ENCODE measurements at places on chromosomes 7 and 10. TPM values are rescaled to one million over a fixed set of nuclear protein-coding genes. Genes with fewer than 3 reads are reported as not detected.

- no peak for DNase-seq
Observed at GRCh38 chr7:50358041-50358705, 53.7 kb downstream of the IKZF1 start.

DNA sequence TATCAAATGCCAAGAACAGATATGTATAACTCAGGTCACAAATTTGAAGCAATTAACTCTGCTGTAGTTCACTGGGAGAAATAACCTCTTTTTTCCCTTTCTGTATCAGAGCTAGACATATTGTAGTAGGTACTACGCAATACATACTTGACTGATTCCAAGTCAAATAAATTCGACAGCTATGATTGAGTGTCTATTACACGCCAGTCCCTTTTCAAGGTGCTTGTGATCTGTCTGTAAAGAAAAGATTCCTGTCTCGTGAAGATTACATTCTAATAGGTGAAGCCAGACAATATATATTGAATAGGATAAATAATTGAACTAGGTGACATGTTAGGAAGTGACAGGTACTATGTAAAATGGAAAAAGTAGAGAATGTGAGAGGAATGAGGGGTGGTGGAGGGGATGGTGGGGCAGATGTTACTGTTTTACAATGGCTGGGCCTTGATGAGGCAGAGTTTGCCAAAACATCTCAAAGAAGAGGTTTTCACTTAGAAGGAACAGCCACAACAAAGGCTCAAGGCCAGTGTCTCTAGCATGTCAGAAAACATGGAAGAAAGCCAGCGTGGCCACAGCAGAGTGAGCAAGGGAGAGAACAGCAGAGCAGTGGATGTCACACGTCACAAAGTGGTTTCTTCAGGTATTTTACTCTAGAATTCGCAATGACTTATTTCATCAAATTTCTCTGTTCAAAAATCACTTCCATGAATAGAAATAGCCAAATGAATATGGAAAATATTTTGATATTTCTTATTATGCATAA is 282.6 kb upstream of the CACNA2D1 start:
- DNase-seq: no peak

GRCh38 chr10:104035194-104036068 is 50.2 kb downstream of the COL17A1 start:
- no peak for DNase-seq

DNA sequence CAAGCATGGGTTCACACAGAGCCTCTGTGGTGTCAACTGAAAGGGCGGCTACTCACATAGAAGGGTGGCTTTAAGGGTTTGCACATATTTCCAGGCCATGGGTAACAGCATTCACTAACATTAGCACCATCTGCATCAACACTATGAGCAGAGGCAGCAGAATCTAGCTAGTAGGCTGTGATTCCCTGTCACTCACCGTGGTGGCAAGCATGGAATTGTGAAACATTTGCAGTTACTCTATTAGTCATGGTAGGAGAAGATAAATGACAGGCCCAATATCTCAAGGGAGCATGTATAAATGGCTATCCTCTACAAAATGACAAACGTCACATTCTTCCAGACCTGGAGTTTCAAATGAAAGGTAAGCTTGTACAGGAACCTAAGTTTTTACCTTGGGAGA is 32.2 kb upstream of the CUBN start:
- DNase-seq: no peak

DNA sequence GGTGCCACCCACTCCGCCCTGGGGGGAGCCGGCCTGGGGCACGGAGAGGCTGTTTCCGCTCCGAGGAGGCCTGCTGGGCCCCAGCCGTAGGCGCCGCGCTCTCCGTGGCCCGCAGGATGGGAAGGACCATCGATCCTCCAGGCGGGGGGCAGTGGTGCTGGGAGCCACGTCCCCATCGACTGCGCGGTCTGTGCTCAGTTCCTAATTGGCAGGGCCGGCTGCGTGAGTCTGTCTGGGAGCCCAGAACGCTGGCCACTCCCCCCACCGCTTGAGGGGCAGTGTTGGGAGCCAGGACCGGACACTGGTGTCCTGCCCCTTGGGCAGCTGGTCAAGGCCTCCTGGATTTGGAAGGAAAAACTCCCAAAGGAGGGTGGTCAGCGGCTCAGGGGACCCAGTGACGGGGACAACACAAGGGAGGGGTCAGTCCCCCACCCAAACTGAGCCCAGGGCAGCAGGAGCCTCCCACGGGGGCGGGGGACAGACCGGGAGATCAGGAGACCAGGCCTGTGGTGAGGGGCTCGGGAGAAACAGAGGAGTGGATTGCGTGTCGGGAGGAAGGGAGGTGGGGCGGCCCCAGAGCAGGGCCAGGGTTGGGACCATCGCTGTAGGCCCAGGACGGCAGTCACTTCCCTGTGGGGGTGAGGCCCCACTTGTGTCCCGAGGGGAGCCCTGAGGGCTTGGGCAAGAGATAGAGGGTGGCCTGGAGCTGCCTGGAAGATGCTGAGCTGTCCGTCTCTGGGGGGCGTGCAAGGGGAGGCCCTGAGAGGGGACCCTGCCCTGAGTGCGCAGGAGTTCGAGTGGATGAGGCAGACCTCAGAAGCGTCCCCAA is 89.0 kb downstream of the UNCX start:
- DNase-seq: no peak

- DNase-seq: no peak
Observed at GRCh38 chr10:127548022-127548421, 1.1 kb upstream of the NPS start.

DNA sequence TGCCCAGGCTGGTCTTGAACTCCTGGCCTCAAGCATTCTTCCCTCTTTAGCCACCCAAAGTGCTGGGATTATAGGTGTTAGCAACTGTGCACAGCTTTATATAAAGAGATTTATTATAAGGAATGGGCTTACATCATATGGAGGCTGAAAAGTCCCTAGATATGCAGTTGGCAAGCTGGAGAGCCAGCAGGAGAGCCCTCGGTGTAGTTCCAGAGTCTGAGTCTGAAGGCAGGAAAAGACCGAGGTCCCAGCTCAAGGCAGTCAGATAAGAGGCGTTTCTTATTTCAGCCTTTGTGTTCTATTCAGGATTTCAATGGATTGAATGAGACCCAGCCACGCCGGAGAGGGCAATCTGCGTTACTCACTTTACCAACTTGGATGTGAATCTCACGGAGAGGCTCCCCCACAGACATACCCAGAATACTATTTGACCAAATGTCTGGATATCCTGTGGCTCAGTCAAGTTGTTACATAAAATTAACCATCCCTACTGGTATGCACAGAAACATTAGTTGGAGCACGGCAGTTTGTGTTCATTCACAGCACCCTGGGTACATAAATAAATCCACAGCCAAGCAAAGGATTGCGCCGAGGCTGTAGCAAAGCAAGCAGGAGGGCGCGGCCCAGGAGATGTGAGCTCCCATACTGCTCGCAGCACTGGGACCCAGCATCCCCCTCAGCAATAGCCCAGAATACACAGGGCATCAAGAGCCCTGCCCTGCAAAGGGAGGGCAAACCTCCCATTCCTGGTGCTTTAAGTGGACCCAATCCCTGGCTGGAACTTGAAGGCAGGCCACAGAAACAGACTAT is 158.4 kb upstream of the ZNF32 start:
- no peak for DNase-seq

- DNase-seq: no peak
Observed at GRCh38 chr10:1933215-1933614, 195.9 kb upstream of the ADARB2 start.

GRCh38 chr7:124322561-124322960 is 289.7 kb upstream of the TMEM229A start:
- DNase-seq: no peak

Gene NUTM2B
- total RNA-seq: 1.4 TPM

DNA sequence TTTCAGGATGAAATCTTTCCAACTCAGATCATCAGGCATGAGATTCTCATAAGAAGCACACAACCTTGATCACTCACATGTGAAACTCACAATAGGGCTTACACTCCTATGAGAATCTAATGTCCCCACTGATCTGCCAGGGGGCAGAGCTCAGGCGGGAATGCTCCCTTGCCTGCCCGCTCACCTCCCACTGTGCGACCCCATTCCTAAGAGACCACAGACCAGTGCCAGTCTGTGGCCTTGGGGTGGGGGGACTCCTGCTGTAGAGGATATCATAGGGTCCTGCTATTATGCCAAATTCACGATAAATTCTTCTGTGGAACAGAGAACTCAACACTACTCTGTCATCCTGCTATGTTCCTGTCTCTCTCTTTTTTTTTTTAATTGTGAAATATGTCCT is 5.2 kb upstream of the RASGEF1A start:
- no peak for DNase-seq

DNA sequence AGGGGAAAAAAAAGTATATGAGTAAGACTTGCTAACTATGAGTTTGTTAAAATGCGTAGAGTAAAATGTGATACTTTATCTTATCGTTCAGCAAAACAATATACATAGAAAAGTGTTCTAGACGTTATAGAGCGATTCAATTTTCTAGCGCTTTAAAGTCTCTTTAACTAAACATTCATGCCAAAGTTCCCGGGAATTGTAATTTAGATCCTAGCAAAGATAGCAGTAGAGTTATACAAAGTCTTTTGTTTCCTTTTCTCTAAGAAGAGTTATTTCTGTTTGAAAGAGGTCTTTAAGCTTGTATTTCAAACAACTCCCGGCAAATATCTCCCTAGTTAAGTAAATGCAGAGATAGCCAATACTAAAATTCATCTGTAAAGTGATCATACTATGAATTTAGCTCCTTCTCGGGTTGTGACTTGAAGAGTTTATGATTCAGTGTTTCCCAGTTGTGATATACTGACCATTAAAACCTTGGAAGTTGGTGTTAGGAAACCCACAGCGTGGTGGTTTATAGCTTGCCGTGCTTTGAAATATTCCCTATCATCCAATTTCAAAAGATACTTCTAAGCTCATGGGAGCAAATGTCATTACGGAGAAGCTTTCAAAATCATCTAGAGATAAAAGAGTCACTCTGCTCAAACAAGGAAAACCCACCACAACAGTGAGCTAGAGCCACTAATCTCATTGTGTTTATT is 171.7 kb downstream of the CSTF2T start:
- no peak for DNase-seq

- DNase-seq: no peak
Observed at GRCh38 chr7:121755818-121756552, 117.0 kb upstream of the PTPRZ1 start.

Gene CYP3A5
- total RNA-seq: 4.6 TPM

Gene MRLN
- not detected for total RNA-seq

Gene CCL24
- 0.67 TPM for total RNA-seq

GRCh38 chr10:132570771-132571649 is 33.4 kb downstream of the INPP5A start:
- peak; percentile 60 for DNase-seq

DNA sequence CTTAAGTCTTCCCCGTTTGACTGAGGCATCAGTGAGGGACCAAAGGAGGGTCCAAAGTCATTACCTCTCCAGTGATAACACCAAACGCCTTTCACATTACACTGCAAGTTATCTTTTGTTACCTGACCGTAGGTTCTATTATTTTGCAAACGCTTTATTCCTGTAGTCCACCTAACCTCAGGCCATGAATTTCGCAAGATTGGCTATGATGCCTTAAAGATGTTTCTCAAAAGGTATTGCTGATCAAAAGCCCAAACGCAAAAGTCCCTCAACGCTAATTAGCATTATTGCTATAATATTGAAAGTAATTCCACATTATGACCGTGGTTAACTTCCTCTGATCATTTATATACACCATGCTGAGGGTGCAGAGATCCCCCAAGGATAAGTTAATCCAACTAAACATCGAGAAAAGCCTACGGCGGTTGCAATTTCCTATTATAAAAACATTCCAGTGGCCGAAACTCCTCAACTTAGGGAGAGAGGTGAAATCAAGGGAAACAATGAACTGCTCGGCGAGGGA is 649 bp downstream of the DNA2 start:
- DNase-seq: no peak

Gene FGL2
- total RNA-seq: 269 TPM

GRCh38 chr10:3008518-3009195 is 58.7 kb upstream of the PFKP start:
- no peak for DNase-seq

Gene PVRIG
- total RNA-seq: 1.2 TPM

DNA sequence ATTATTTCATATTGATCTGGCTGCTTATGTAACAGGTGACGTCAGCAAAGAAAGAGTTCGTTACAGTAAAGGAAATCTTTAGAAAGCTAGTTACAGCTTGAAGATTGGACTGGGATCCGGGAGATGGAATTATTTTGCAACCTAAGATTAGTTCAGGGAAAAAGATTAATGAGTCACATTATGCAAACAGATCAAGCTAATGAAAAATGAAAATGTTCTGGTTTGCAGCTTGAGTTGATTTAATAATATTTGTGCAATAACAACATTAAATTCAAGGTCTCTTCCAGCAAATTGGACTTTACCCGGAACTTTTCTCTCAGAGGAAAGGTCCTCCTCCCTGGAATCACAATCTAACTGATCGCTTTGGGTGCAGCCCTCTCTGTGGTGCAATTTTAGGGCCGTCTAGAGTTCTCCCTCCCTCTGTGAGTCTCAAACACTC is 119.5 kb downstream of the OTUD1 start:
- DNase-seq: no peak

Gene PITX3
- not detected for total RNA-seq

DNA sequence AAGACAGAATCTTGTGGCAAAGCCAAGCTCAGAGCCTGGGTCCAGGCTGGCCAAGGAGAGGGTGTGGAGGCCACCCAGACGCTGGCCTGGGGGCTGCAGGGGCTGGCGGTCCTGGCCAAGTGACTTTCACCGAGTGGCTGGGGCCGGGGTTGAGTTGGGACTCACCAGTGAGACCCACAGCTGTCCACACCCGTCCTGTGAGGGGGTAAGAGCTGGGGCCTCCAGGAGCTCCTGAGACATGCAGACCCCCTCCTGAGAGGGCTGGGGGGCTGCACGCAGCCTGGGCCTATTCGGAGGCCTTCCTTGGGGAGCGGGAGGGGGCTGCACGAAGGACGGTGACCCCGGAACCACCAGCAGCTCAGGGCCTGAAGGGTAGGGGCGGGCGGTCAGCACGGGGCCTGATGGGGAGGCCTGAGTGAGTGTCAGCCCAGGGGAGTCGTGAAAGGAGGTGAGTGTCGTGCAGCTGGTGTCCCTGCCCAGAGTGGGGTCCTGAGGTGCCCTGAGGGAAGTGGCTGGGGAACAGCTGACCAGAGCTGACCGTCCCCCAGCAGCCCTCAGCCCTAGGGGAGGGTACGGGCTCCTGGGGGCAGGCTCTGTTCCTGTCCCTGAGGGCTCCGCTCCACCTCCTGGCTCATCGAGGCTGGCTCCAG is 100.9 kb downstream of the FOXL3 start:
- no peak for DNase-seq

- no peak for DNase-seq
Observed at GRCh38 chr7:142463401-142463850, 205.6 kb upstream of the PRSS58 start.

DNA sequence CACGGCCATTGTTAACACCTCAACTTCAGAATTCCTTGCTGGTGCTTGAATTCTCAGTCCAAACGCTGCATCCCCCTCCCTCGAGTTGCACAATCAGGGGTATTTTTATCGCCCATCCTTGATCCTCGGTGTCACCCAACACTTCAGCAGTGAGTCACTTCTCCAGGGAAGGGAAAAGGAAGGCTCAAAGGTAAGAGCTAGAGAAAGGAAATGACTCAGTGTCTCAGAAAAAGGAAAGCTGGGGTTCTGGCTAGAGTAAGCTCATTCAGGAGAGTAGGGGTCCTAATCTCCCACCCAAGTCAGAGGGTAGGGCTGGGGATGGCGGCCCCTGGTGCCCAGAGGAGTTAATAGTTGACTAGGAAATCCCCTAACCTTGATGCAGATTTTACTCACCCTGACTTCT is 39.8 kb upstream of the TRIM8 start:
- DNase-seq: no peak

Gene CYP3A7
- not detected for total RNA-seq

GRCh38 chr7:114925434-114925833 is 3.5 kb downstream of the MDFIC start:
- no peak for DNase-seq

- DNase-seq: peak; percentile 72
Observed at GRCh38 chr10:79070081-79070605, 1.4 kb downstream of the ZMIZ1 start.

- DNase-seq: no peak
Observed at GRCh38 chr7:12861070-12861469, 173.6 kb downstream of the ARL4A start.
